ENCODE measurements at places on chromosomes 12 and 14. TPM values are rescaled to one million over a fixed set of nuclear protein-coding genes. Genes with fewer than 3 reads are reported as not detected.

Gene NUAK1
- polyA plus RNA-seq, result 10.4 TPM

DNA sequence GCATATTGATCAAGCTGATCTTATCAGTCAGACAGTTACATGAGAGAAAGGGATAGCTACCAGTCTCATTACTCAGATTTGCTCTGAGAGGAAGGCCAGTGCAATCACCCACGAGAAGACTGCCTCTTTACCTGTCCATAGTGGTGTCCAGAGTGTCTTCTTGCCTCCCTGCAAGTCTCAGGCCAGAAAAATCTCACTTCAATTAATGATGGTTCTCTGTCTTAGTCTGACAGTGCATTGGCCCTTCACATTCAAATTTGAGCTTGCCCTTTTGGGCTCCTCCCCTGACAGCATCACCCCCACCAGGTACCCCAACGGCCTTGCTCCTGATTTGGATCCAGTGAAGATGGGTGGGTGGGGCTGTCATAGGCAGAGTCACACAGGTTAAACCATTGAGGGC lies at the start of gene AICDA:
Gene AICDA, minus strand, starts transcription at position 231 of the 400 bp plus-strand sequence. Its CDS starts 92 bp downstream, at position 139.
- DNase-seq, result no peak

DNA sequence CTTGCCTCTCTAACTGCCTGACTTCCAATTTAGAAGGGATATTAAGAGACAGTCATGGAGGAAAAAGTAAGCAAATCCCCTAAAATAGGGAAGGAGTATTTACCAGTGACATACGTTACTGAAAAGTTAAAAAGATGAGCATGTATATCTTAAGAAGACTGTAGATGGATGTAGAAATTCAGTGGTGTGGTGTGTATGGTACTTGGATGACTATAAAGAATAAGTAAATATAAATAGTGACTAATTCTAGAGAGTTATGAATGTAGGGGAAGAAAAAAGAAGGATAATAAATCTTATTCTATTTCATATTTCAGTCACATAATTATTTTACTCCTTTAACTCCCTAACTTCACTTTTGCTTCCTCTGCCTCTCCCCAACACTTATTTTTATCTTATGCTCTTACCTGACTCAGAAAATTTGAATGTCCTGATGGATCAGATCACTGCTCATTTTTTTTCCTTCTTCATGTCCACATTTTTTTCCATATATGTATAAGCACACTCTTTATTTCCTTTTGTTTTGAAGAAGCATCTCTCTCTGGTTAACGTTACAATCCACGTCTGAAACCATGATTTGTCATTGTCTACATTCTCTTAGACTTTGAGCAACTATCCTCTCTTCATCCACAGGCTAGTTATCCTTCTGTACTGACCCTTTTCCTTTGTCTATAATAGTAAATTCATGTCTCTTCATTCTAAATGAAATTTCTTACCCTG lies 422.7 kb upstream of the SYT1 start:
- DNase-seq, result no peak

DNA sequence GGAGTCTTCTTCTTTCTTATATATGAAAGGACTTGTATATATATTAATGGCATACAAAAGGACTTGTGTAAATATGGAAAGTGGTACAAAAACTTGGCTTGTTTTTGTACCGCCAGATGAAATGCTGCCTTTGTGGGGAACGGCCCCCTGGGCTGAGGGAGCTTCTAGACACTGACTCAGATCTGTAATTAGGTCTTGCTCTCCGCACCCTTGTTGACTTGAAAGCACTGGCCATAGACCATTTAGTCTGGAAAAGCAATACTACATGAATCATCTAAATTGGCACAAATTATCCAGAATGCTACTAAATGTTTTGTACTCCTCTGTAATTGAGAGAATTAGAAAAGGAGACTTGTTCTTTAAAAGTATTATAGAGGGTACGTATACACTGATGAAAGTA lies 399.9 kb upstream of the RGS6 start:
- no peak for DNase-seq

GRCh38 chr12:80226576-80226975 lies 127.2 kb downstream of the OTOGL start:
- DNase-seq, result no peak

DNA sequence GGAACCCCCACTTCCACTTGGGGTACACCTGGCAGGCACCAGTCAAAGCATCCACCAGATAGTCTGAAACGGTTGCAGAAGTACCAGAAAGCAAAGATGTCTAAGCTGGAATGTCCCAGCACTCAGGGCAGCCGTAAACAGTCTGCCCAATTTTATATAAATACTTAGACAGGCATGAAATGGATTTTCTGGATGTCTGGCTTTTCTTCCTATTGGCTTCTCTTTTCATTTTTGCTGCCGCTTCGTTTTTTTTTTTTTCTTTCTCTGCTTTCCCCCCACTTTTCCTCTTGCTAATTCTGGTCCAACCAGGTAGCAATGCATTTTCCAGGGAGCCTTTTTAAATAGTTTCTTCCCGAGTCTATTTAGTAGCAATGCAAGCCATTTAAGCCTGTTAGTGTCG lies 167.7 kb downstream of the GCH1 start:
- no peak for DNase-seq

GRCh38 chr14:77222546-77223225 lies 41.1 kb downstream of the TMEM63C start:
- no peak for DNase-seq

GRCh38 chr14:50839048-50839447 lies 8.1 kb upstream of the NIN start:
- DNase-seq, result no peak

DNA sequence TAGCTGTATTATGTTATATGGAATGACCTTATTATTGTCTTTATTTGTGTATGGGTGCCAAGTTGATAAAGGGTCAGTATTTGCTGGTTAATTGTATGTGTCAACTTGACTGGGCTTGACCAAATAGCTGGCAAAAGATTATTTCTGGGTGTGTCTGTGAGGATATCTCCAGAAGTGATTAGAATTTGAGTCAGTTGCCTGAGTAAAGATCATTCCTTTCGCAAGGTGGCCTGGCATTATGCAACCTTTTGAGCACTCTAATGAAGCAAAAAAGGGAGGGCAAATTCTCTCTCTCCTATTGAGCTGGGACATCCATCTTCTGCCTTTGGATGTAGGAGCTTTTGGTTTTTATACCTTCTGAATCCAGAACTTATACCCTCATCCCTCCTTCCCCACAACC lies 82.2 kb downstream of the ATXN7L3B start:
- DNase-seq, result no peak

GRCh38 chr12:20585913-20586312 lies 109.2 kb upstream of the SLCO1C1 start:
- no peak for DNase-seq

DNA sequence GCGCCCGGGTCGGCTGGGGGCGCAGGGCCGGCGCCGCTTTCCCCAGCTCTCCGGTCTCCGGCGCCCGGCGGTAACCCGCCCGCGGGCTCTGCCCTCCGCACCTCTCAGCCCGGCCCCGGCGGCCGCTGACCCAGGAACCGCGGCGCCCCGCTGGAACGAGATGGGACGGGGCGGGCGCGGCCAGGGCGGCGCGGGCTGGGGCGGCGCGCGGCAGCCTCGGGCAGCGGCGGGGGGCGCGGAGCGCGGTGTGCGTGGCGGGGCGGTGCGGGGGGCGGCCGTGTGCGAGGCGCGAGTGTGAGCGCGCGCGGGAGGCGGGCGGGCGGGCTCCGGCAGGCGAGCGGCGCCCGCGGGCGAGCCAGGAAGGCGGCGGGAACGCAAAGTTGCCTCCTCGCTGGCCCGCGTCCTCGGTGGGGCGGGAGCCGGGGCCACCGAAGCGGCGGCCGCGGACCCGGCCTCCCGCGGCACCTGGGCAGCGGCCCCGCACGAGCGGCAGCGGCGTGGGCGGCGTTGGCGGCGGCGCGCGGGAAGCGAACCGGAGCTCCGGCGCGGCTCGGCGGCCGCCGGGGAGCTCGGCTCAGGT lies 671 bp upstream of the DIO3 start:
- DNase-seq, result no peak

Gene RCOR1
- 41.5 TPM for polyA plus RNA-seq

Gene KCNA1
- polyA plus RNA-seq, result 0.36 TPM

DNA sequence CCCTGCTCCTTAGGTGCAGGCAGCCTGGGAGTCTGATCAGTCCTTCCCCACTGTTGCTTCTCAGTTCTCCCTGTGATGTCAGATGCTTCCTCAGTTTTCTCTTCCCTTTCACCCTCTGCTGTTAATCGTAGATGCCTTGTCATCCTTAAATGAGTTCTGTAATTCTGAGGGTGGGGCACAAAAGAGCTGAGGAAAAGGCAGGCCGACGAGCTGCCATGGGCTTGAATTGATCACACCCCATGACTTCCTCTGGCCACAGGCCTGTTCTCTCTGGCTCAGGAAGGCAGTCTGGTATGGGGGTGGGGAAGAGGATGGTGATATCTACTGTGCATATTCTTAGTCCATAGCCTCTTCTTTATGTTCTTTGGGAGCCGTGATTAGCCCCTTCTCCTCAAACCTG lies 5.2 kb upstream of the AP1G2 start:
- no peak for DNase-seq

- DNase-seq, result no peak
Measured at GRCh38 chr14:26415618-26416123, 182.2 kb downstream of the NOVA1 start.

Gene KRT82
- polyA plus RNA-seq, result not detected

All from right renal pelvis (tissue), 4 donors.